ENCODE measurements at places on chromosomes 13 and 19.
A peak's percentile ranks its signal among the peaks of the same experiment; 100 is the strongest.

DNA sequence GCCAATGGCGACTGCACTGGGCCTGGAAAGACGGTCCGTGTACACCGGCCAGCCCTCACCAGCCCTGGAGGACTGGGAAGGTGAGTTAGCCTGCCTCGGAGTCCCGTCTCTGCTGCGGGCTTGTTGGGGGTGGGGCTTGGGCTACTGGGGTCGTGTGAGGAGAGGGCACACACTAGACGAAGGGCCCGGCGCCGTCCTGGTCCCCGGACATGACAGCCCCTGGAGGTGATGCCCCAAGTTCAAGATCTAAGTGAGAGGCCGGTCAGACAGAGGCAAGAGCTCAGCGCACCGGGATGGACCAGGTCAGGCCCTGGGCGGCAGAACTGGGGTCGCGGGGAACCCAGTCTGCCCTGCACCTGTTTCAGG is 1.6 kb downstream of the CILP2 start:
- DNase-seq, result no peak

DNA sequence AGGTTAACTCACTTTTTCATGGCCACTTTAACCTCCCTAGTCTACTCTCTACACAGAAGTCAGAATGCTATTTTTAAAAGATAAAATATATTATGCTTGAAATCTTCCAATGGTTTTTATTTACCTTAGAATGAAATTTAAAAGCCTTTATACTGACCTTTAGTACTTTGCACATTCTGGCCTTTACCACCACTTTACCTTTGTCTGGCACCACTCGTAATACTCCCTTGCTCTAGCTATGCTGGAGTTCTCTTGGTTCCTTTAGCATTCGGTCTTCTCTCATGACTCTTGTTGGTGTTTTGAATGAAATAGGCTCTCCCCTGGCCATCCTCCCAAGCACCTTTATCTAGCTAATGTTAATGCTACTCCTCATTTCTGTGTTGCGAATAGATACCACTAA is 310.8 kb downstream of the GPC5 start:
- no peak for DNase-seq

GRCh38 chr13:30479154-30479882 is 13.6 kb upstream of the HMGB1 start:
- DNase-seq, result no peak

GRCh38 chr19:28234637-28235036 is 978.3 kb downstream of the UQCRFS1 start:
- no peak for DNase-seq

DNA sequence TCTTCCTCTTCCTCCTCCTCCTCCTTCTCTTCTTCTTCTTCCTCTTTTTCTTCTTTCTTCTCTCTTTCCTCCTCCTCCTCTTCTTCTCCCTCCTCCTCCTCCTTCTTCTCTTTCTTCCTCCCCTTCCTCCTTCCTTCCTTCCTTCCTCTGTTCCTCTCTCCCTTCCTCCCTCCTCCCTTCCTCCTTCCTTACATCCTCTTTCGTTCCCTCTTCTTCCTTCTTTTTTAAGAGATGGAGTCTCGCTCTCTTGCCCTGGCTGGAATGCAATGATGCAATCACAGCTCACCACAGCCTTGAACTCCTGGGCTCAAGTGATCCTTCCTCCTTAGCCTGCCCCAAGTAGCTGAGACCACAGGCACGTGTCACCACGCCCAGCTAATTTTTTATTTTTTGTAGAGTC is 13.2 kb downstream of the EHD2 start:
- DNase-seq, result no peak

DNA sequence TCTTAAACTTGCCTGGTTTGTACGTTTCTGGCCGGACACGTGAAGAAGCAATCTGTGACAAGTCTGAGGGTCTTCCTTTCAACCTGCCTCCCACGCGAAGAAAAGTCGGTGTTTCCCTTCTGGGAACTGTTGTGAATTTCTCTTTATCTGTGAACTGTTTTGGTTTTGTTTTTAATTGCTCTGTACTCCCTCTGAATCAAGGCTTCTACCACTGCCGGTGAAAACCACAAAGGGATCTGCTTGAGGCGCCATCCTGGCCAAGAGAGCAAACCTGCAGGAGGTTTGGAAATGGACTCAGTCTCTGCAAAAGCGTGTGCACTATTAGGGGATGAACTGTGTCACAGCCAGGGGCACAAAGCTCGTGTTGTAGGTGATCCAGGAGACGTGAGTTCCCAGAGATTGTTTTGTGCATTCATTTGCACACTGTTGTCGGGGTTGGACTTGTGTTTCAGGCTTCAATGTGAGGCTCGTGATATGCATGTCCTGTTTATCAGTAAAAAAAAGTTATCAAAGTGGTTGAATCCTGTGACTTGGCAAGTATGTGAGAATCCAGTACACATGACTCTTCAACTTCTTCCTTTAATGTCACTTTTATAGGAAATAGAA is 9.7 kb downstream of the SIGLEC8 start:
- no peak for DNase-seq

- peak; percentile 16 for DNase-seq
Observed at GRCh38 chr19:35167251-35168119, 12.9 kb downstream of the FXYD5 start.

DNA sequence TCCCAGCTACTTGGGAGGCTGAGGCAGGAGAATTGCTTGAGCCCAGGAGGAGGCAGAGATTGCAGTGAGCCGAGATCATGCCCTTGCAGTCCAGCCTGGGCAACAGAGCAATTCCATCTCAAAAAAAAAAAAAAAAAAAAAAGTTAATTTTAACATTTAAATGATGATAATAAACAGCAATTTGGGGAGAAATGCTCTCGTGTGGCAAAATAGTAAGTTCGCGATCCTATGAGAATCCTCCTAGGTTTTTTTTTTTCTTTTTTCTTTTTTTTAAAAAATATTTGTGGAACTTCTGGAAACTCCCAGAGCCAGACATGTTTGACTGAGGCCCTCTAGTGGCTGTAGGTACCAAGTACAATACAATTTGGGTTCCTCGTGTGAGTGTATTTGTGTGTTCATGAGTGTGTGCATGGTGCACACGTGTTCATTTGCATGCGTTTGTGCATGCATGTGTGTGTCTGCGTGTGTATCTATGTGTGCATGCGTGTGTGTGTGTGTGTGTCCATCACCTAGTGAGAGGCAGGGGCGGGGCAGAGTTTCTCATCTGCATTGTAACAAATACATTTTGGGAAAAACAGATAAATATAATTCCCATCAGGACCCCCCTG is 31.2 kb downstream of the TMPRSS9 start:
- DNase-seq, result no peak
